AML-193 (cell line): ENCODE measurements at places on chromosomes 3 and 15.
A peak's percentile ranks its signal among the peaks of the same experiment; 100 is the strongest.

GRCh38 chr3:43223670-43224364 lies 62.5 kb upstream of the SNRK start:
- peak; percentile 75 for DNase-seq

DNA sequence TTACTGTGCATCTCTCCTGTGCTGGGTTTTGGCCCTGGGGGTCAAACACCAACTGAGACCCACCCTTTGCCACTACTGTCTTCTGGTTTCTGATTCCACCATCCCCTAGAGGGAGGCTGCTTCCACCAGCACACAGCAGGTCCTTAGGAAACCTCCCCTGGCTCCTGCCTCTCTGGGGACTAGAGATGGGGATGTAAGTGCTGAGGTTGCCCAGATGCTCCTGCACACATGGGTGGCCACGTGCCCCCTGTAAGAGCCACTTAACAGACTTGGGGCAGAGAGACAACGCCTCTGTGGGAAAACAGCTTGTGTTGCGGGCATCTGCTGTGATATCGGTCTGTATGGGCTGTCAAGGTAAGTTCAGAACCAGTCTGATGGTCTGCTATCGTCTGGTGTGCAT lies 83.4 kb downstream of the ATP2B2 start:
- no peak for DNase-seq

- DNase-seq, result no peak
Observed at GRCh38 chr15:34813446-34814190, 18.3 kb upstream of the ACTC1 start.

GRCh38 chr3:44762690-44763089 lies 1.1 kb downstream of the KIF15 start:
- DNase-seq, result no peak

DNA sequence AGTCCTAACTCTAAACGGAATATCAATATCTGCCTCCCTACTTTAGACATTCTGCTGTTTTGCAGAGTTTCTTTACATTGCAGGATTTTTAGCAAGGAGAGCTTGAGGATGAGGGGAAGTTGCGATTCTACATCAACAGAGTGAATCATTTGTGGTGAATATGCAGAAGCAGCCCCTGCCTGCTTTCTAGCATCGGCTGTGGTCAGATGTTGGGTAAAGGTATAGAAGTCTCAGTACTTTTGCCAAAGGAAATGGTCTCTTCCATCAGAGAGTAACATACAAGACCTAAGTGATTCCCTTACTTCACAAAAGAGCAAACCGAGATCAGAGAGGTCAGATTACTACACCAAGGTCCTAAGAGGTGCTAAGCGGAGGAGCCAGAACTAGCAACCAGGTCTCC lies 15.2 kb downstream of the ST3GAL6 start:
- peak; percentile 87 for DNase-seq

DNA sequence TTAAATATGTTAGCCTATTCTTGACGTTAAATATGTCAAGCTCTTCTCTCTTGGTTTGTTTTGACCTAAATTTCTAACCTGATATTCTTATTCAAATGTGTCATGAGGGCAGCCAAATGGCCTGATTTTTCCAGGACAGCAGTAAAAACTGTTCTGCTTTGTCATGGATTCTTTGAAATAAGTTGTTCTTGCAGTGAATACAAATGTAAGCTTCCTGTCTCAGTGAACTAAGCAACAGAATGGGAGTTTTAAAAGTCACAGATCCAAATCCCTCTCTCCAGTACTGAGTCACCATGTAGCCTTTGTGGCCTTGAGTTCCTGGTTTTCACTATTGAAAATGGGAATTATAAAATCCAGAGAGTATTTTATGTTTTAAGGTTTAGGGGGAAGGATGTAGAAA lies 301.8 kb downstream of the NLGN1 start:
- no peak for DNase-seq

- no peak for DNase-seq
Observed at GRCh38 chr3:124292329-124292728, 300.4 kb upstream of the ROPN1 start.

DNA sequence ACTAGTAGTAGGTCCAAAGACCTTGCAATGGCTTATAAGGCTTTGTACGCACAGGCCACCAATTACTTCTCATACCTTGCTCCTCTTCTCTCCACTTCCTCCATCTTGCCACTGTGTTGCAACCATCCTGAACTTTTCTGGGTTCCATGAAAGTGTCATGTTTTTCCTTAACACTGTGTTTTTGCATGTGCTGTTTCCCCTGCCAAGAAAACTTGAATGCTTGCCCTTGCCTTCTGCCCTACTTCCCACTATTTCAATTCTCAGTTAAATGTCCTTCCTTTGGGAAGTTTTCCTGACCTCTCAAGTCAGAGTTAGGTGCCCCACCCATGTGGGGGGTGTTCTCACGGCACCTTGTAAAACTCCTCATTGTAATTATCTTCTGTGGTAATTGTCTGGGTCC lies 182.8 kb downstream of the THRB start:
- no peak for DNase-seq

GRCh38 chr3:44016818-44017217 lies 224.9 kb upstream of the TOPAZ1 start:
- DNase-seq, result no peak

- DNase-seq, result no peak
Observed at GRCh38 chr3:4746241-4746958, 232.8 kb upstream of the BHLHE40 start.

- no peak for DNase-seq
Observed at GRCh38 chr15:55884223-55884622, 109.2 kb downstream of the NEDD4 start.

DNA sequence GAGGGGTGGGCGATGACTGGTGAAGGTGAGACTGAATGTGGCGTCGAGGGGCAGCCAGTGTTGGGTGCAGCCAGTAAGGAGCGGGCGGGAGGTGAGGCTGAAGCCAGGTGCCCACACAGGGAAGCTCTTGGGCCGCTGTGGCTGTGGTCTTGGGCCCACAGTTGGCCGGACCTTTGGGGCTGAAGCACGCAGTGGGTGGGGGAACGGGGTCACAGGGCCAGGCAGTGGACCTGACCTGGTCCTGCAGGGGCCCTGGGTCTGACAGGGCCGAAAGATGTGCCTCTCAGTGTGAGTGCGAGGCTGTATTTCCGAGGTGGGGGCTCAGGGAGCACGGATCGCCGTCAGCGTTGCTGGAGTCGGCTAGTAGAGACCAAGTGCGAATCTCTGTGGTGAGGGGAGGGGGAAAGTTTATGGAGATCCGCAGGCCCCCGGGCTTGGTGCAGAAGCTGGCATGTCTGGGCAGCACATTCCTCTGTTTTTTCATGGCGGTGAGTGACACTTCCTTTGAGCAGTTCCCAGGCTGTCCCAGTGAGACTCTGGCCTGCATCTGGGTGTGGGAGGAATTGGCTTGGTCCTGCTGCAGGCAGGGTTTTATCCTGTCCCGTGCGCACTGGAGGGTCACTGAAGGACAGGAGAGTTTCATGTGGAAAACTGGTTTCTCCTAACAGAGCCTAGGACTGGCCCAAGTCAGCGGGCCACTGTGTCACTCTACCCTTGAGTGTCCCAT lies 100.8 kb downstream of the TMEM266 start:
- DNase-seq, result no peak

DNA sequence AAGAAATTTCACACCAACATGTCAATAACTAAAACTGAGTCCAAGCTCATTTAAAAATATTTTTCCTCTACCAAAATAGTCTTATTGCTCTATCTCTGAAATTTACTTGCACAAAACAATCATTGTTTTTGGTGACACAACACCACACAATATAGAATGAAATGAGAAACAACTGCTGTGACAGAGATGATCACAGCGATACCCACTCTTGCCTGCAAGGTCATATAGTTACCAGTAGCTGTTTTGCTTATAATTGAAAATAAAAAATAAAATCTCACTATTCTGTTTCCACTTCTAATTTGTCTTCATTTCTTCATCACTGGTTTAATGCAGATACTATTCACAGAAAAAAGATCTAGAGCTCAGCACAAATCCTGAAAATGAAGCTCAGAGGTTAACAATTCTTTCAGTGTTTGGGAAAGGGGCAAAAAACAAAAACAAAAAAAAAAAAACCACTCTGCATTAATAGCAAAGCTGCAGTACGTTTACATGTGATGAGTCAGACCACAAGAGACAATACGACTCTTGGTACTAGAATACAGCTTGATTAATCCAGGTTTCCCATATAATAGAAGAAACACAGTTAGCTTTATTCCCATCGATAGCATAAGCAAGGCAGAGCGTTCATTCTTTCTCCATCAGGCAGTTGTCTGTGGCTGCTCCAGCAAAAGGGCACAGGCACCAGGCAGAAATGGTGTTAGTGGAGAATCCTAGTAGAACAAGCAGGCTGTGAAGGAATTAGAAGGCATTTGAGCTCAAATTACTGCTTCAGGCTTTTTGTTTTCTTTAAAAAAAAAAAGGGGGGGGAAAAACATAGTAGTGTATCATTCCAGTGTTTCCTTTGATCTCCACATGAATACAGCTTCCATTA lies 773 bp downstream of the ANKRD28 start:
- DNase-seq, result peak; percentile 59
